Hepatocyte (in vitro differentiated cells): ENCODE measurements at places on chromosomes 13 and 19. TPM values are rescaled to one million over a fixed set of nuclear protein-coding genes. Genes with fewer than 3 reads are reported as not detected.

TNFSF9 gene
- 2.3 and 2.6 TPM in 2 replicates for total RNA-seq

DNA sequence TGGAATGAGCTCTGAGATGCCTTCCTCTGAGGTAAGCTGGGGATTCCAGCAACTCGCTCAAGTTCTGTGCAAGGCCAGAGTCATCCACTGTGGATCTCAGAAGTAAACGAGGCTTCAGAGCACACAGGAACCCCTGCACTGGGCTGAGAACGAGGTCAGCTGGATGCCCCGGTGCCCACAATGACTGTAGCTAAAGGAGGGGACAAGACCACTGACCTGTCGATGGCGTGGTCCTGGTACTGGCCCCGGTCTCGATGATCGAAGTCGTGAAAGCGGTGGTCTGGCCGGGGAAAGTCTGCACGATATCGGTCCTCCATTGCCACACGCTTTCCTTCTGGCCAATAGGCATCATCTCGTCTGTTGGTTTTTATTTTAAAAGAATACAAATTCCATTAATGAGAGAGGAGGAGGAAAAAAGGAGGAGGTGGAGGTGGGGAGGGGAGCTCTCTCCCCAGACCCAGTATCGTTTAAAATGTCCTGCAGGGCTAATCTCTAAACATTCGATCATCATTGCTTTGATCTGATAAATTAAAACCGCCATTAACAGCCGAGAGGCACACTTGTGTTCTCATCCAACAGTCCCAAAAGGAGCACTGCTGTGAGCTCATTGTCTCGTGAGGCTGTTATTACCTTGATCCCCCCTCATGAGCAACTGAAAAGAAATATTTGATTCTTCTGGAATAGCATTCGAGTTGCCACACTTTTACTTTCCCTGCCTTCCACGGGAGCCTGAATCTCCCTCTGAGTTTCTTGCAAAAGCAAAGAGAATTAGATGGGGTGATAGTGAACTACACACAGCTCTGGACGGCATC is 25.0 kb upstream of the TINCR start:
- DNase-seq: no peak

- DNase-seq: no peak
Measured at GRCh38 chr13:26541678-26542568, 15.6 kb upstream of the WASF3 start.

DNA sequence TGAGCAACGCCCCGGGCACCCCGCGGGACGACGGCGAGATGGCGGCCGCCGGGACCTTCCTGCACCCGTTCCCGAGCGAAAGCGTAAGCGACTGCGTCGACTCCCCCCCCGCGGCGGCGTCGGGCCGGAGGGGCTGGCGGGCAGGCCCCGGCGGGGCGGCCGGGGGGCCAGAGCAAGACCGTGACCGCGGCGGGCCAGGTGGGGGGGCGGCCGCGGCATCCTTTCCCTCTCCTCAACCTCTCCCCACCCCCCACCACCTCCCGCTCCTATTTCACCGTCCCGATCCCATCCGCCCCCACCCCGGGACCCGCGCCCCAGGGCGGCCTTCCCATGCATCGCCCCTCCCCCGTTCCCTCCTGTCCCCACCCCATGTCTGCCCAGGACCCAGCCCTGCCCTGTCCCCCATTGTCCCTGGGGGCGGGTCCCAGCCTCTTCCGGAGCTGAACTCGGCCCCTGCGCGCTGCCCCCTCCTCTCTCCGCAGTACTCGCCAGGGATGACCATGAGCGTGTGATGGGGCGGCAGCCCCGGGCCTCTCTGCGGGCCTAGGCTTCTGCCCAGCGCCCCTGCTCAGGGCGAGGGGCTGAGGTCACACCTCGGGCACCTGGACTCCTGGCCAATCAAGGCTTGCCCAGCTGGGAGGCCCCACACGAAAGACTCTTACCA is 4.1 kb downstream of the ISYNA1 start:
- no peak for DNase-seq

- DNase-seq: no peak
Measured at GRCh38 chr13:107370015-107370785, 802.3 kb upstream of the ARGLU1 start.

LPAR2 gene
- 11.5 and 20.1 TPM in 2 replicates for total RNA-seq

DNA sequence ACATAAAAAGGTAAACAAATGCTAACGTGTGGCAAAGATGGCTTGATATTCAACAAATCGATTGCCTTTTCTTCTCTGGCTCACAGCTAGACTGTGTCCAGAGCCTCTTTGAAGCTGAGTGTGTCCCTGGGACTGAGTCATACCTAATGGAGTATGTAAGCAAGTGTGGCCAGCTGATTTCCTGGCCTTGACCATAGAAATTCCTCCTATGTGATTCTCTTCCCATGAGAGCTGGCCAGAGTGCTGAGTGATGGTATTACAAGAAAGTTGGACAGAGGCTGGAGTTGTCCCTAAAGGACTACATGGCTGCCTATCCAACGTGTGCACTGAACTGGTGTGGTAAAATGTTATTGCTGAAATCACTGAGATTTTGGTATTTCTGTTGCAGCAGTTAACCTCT is 320.1 kb upstream of the SLC10A2 start:
- peak; percentile 46 for DNase-seq

ZNF540 gene
- total RNA-seq: 0.76 and 1.7 TPM in 2 replicates

GRCh38 chr19:54335164-54335563 is 3.8 kb downstream of the LILRA4 start:
- DNase-seq: no peak

DNA sequence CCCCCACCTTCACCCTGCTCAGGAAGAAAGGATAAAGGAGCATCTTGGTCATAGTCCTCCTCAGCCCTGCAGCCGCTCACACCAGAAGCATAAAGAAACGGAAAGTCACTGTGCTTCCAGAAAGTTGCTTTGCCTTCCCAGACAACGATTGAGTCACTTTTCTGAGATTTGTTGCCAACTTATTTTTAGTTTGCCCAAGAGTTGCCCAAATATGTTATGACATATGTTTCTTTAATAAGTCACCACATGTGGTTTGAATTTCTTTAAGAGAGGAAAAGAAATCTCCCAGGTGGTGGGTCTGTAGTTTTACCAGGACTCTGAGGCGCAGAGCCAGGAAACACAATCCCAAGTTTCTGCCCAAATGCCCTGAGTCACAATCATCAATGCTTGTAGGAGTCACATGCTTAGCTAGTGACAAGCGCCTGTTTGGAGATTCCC is 63.4 kb upstream of the LRCH1 start:
- no peak for DNase-seq

GRCh38 chr19:57888107-57888559 is 704 bp downstream of the ZNF814 start:
- DNase-seq: no peak

GRCh38 chr13:40622761-40623160 is 43.7 kb downstream of the FOXO1 start:
- no peak for DNase-seq

GRCh38 chr13:107788464-107789165 is 426.7 kb downstream of the LIG4 start:
- DNase-seq: no peak

DNA sequence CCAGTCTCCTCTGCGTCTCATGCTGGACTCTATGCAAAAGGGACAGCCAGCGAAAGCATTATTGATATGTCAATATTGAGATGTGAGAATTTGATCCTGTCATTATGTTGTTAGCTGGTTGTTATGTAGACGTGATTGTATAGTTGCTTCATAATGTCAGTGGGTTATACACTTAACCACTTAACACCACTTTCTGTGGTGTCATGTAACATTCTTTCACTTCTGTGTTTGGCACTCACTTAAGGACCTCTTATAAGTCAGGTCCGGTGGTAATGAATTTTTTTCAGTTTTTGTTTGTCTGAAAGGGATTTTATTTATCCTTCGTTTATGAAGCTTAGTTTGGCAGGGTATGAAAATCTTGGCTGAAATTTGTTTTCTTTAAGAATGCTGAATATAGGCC is 7.1 kb upstream of the SIGLEC7 start:
- DNase-seq: no peak

DNA sequence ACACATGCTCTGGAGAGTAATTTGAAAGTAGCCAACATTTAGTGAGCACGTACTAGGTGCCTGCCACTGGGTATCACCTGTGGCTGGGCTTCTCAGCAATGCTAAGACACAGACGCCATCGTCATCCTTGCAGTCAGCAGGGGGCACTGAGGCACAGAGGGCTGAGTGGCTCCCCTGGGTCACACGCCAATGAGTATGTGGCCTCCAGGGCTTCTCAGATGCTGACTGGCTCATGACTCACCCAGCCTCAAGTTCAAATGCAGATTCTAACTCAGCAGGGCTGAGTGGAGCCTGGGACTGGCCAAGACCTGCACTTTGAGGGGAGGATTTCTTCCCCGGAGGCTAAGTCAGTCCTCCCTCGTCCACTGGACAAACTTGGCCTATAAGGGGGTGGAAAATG is 115.1 kb upstream of the CACNA1A start:
- DNase-seq: no peak

GRCh38 chr19:21463449-21464105 is 41.8 kb upstream of the ZNF429 start:
- DNase-seq: peak; percentile 89

GRCh38 chr19:1685046-1685445 is 32.6 kb upstream of the TCF3 start:
- no peak for DNase-seq

PRR22 gene
- 0.13 and 1.2 TPM in 2 replicates for total RNA-seq

GRCh38 chr19:17296273-17296672 is 7.0 kb downstream of the ABHD8 start:
- DNase-seq: no peak

DNA sequence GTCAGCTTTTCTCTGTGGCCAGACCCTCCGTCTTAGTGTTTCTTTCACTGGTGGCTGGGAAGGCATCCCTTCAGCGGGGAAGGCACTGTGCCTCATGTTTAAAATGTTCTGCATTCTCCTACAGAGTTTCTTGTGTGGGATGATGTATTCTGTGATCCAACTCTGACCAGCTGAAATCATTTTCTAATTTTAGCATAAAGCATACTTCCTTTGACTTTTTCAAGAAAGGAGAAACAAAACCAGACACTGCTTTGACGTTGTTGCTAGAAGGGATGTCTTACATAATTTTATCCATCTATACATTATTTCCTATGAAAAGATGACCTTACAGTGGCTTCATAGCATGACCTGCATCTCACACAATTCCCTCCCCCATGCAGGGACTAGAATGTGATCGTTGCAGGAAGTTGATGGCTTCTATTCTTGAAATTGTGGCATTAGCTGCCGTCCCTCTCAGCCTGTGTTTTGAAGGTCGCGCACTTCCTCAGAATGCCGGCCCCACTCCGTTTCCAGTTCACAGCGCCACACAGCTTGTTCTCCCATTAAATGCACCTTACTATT is 38.6 kb upstream of the TEX29 start:
- DNase-seq: no peak

- DNase-seq: peak; percentile 50
Measured at GRCh38 chr19:51799034-51799773, 4.2 kb downstream of the FPR3 start.

SLC39A3 gene
- 31.4 and 36.1 TPM in 2 replicates for total RNA-seq

- DNase-seq: no peak
Measured at GRCh38 chr13:34179481-34179880, 361.5 kb downstream of the RFC3 start.

DNA sequence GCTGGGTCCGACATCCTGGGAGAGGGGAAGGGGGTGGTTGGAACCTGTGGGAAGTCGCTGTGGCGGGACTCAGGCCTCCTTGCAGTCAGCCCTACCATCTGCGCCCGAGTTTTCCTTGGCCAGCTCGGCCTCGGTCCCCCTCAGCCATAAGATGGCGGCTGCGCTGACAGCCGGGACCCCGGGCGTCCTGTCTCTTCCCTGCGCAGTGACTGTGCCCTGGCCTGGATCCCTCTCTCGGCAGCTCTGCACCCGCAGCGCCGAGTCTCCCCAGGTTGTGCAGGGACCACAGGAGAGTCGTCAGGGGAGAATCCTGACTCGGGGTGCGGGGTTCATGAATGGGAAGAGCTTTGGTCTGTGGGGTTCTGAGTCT is 345 bp downstream of the ZNF257 start:
- DNase-seq: no peak

DNA sequence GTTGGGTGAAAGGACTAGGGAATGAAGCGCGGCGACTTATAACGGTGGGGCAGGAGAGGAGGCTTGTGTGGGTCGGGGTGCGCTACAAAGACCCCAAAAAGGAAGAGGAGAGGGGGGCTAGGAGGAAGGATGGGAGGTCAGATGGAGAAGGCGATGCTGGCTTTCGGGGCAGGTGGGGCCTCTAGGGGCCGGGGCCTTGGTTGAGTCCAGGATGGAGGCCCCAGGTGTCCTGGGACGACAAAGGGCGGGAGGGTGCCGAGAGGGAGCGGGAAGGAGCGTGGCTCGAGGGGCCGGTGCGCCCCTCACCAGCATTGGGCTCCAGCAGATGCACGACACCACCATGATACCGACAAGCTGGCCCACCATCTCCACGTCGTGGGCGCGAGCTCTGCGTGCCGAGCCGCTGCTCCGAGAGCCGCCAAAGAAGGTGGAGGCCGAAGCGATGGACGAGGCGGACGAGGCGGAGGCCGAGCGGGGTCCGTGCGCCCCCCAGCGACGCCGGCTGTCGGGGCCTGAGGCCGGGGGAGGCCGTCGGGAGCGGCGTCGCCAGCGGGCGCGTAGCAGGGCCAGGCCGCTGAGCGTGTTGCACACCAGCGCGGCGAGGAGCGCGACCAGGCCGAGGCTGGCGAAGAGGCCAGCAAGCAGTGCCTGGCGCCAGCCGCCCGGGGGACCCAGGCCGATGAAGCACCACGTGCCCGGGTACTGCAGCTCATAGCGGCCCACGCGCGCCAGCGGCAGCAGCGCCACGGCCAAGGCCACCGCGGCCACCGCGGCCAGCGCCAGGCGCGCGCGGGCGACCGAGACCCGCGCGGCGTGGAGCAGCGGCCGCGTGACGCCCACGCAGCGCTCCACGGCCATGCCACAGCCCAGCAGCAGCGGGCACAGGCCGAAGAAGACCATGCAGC is 1.8 kb downstream of the PTGER1 start:
- DNase-seq: no peak

GRCh38 chr19:41993612-41994483 is at the start of gene ATP1A3:
Gene ATP1A3 (minus strand): TSS chr19:41994230. CDS start chr19:41994076, 154 bp downstream.
- peak; percentile 52 for DNase-seq

- no peak for DNase-seq
Measured at GRCh38 chr19:56423985-56424353, 19.8 kb downstream of the ZNF583 start.

NRTN gene
- total RNA-seq: 2.7 and 5.6 TPM in 2 replicates

RFPL4A gene
- total RNA-seq: not detected in 2 replicates

DNA sequence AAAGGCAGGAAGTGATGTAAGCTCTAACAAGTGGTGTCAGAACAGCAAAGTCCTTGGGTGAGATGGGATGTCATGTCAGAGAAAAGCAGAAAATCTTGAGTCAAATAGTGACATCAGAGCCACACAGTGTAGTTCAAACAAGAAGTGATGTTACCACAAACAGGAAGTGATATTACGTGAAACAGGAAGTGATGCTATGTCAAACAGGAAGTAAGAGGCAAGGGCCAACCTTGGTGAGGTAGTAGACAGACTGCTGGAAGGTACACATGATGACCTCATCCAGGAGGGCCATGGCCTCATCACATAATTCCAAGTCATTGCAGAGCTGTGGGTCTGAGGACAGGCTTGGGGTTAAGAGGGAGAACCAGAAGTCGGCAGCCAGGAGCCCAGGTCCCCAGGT is 7.0 kb upstream of the MAMSTR start:
- DNase-seq: no peak

ZIM2 gene
- total RNA-seq: not detected in 2 replicates

- DNase-seq: no peak
Measured at GRCh38 chr19:50796128-50796633, 6.0 kb downstream of the ACP4 start.

GRCh38 chr13:75384879-75385707 is 96.9 kb downstream of the TBC1D4 start:
- DNase-seq: no peak
